GM23248 (cell line): ENCODE measurements at places on chromosomes 4 and X. TPM values are rescaled to one million over a fixed set of nuclear protein-coding genes. Genes with fewer than 3 reads are reported as not detected.
A peak's percentile ranks its signal among the peaks of the same experiment; 100 is the strongest.

DNA sequence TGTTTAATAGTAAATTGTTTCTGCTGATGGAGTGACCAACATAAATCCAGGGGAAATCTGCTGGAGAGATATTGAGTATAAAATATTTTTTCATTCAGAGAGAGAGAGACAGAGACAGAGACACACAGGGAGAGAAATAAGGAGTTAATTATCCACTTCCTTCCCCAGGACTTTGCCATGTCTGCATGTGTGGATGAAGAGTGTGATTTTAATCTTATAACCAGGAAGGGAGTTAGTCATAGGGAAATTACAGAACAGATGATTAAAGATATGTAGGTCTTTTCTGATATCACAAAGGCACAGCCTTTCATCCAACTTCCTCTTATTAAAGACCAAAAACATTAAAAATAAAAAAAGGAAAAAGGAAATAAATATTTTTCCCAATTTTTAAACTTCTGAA is 526.3 kb downstream of the SPRY1 start:
- DNase-seq = peak; percentile 15
- H3K27ac ChIP-seq = no peak overlapping the region
- no peaks in the 10 kb centered on the region for H3K36me3 ChIP-seq
- H3K4me1 ChIP-seq = peaks cover 6% of the 10 kb centered on the region
- H3K27me3 ChIP-seq = no peaks in the 10 kb centered on the region

DNA sequence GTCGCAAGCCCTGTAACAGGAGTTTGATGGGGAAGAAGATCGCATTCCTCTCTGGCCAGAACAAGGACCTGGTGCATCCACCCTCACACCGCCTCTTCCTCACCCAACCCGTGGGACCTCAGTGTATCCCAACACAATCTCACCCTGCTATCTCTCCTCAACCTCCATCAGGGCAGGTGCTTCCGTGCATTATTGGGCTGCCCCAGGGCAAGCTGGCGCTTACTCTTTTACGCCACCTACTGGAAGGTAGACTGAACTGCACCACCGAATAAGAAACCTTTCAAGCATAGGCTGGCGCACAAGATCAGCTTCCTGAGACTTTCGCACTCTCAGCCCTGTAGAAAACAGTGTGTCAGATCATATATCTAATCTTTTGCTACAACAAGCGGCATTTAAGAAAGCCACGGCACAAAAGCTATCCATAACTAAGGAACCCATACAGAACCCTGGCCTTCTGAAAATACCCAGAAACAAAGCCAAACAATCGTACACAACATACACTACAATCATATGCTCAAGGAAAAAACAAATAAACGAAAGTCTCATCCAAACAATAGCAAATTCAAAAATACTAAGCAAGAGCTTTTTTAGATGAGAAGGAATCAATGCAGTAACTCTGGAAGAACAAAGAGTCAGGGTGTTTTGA is 209.3 kb downstream of the UGT8 start:
- H3K27ac ChIP-seq = no peak overlapping the region
- no peaks in the 10 kb centered on the region for H3K4me1 ChIP-seq
- H3K27me3 ChIP-seq = no peaks in the 10 kb centered on the region
- DNase-seq = peak; percentile 32
- no peak overlapping the region for H3K4me3 ChIP-seq
- no peaks in the 10 kb centered on the region for H3K36me3 ChIP-seq

DNA sequence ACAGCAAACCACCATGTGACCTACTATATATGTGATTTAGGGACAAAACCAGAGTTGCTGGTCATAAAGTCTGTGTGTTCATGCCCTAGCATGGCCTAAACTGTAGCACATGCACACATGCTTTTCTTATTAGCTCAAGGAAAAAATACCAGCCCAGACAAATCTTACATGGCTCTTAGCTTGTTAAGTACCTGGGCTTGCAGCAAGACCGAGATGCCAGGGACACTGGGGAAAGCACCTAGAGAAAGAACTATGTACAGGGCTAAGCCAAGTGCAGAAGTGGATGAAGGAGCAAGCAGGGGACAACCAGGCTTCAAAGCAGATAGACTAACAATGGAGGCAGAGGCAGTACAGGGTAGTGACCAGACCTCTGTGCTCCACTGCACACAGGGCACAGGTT is 3.4 kb upstream of the GABRE start:
- peaks cover 25% of the 10 kb centered on the region for H3K4me1 ChIP-seq
- H3K27me3 ChIP-seq = no peaks in the 10 kb centered on the region
- H3K4me3 ChIP-seq = no peak overlapping the region
- H3K27ac ChIP-seq = no peak overlapping the region

- DNase-seq = no peak
- no peaks in the 10 kb centered on the region for H3K36me3 ChIP-seq
- no peak overlapping the region for H3K27ac ChIP-seq
Measured at GRCh38 chr4:75030649-75031235, 97.8 kb downstream of the PARM1 start.

DNA sequence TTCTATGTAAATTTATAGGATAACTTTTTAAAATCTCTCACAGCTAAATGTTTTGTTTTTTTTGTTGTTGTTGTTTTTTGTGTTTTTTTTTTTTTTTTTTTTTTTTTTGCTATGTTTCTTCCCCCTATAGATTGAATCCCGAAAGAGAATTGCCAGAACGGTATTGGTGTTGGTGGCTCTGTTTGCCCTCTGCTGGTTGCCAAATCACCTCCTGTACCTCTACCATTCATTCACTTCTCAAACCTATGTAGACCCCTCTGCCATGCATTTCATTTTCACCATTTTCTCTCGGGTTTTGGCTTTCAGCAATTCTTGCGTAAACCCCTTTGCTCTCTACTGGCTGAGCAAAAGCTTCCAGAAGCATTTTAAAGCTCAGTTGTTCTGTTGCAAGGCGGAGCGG is 4.1 kb downstream of the BRS3 start:
- H3K36me3 ChIP-seq = no peaks in the 10 kb centered on the region
- H3K27ac ChIP-seq = no peak overlapping the region
- H3K4me3 ChIP-seq = no peak overlapping the region
- peaks cover 3% of the 10 kb centered on the region; the same call in 1 of the 2 replicates for H3K4me1 ChIP-seq

DNA sequence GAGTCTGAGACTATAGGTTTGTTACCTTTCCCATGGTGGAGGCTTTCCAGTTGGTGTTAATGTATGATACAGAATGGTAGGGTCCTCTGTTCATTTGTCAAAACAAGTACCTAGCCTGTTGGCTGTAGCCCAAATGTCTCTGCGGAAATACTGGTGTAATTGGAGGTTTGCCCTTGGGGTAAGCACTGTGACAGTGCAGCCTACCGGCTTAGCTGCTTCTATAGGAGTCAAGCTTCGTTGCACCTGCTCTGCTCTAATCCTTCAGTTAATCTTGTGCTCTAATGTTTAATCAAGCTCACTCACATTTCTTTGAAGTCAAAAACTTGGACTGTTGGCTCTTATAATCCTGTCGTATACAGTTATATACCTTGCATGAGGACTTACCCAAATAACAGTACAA is 203.4 kb downstream of the CCNG2 start:
- H3K27me3 ChIP-seq = peaks cover 43% of the 10 kb centered on the region
- H3K4me1 ChIP-seq = no peaks in the 10 kb centered on the region
- no peak for DNase-seq
- no peaks in the 10 kb centered on the region for H3K36me3 ChIP-seq

The GYPB gene
- total RNA-seq = not detected in 2 replicates

The IL15 gene
- total RNA-seq = 5.8 and 7.1 TPM in 2 replicates

The TMSB15C gene
- total RNA-seq = 1.8 and 4.1 TPM in 2 replicates

The DCHS2 gene
- total RNA-seq = not detected in 2 replicates
